Karpas-422 (cell line): ENCODE measurements at places on chromosomes 3 and 15. TPM values are rescaled to one million over a fixed set of nuclear protein-coding genes. Genes with fewer than 3 reads are reported as not detected.

GRCh38 chr3:141055136-141055535 lies 4.0 kb downstream of the SPSB4 start:
- no peaks in the 10 kb centered on the region for H3K36me3 ChIP-seq
- DNase-seq = no peak
- H3K27ac ChIP-seq = no peak overlapping the region
- no peaks in the 10 kb centered on the region for H3K27me3 ChIP-seq

DNA sequence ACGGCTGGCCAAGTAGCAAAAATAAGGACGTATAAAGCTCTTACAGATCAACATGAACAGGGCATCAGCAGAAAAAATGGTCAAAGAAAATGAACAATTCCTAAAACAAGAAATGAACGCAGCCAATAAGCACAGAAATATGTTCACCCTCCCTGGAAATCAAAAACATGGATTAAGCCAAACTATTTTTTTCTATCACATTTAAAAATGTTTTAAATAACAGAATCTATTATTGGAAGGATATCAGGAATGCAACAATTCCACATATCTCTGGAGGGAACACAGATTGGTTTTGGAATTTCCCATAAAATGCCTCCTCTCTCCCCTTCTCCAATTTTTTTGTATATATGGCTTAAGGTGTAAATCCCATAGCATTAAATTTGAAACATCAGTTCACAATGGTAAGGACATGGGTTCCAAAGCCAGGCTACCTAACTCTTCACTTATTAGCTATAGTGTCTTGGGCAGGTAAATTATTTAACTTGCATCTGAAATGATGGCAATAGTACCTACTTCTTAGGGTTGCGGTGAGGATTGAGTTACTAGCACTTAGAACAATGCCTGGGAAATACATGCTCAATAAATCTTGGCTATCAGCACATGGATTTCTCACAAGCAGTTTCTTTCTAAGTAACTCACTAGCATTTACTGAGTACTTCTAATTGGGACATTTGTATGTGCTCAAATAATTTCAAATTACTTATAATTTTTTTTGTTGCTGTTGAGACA lies 10.1 kb downstream of the UACA start:
- no peaks in the 10 kb centered on the region for H3K27me3 ChIP-seq
- no peak overlapping the region for H3K27ac ChIP-seq
- DNase-seq = no peak
- no peaks in the 10 kb centered on the region for H3K4me1 ChIP-seq
- no peaks in the 10 kb centered on the region for H3K36me3 ChIP-seq
- H3K4me3 ChIP-seq = no peak overlapping the region

GRCh38 chr15:77416148-77416455 lies 3.8 kb downstream of the PEAK1 start:
- H3K4me3 ChIP-seq = no peak overlapping the region
- peaks cover 8% of the 10 kb centered on the region for H3K4me1 ChIP-seq

The FBXO40 gene
- not detected in 2 replicates for total RNA-seq

The SGO1 gene
- 11.6 and 22.4 TPM in 2 replicates for total RNA-seq

DNA sequence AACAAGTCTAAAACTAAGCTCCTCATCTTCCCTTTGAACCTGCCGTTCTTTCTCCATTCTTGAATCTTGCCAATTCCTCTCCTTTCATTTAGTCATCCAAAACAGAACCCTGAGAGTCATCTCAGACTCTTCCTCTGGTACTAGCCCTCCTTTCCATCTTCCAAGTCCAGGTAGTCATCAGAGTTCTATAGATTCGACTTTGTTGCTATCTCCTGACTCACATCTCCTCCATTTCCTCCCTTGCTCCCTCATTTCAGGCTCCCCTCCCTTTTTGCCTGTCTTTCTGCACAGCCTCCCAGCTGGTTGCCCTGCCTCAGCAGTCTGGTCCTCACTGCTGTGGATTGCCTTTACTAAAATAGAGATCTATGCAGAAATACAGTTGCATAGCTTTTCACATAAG lies 4.7 kb downstream of the ATG7 start:
- peaks cover 9% of the 10 kb centered on the region; the same call in 1 of the 2 replicates for H3K36me3 ChIP-seq
- no peak overlapping the region for H3K27ac ChIP-seq
- H3K4me1 ChIP-seq = peaks cover 14% of the 10 kb centered on the region
- H3K4me3 ChIP-seq = no peak overlapping the region
- H3K27me3 ChIP-seq = no peaks in the 10 kb centered on the region

The C3orf20 gene
- not detected in 2 replicates for total RNA-seq

The CDCP1 gene
- not detected in 2 replicates for total RNA-seq

- H3K27me3 ChIP-seq = no peaks in the 10 kb centered on the region
- DNase-seq = no peak
- no peaks in the 10 kb centered on the region for H3K36me3 ChIP-seq
- H3K4me3 ChIP-seq = no peak overlapping the region
These were observed 88.1 kb downstream of the IQSEC1 start for GRCh38 chr3:12985148-12985547.

- no peaks in the 10 kb centered on the region for H3K36me3 ChIP-seq
- no peaks in the 10 kb centered on the region for H3K4me1 ChIP-seq
- no peak overlapping the region for H3K4me3 ChIP-seq
- no peak overlapping the region for H3K27ac ChIP-seq
These were observed 178.9 kb downstream of the UACA start for GRCh38 chr15:70584441-70584837.

DNA sequence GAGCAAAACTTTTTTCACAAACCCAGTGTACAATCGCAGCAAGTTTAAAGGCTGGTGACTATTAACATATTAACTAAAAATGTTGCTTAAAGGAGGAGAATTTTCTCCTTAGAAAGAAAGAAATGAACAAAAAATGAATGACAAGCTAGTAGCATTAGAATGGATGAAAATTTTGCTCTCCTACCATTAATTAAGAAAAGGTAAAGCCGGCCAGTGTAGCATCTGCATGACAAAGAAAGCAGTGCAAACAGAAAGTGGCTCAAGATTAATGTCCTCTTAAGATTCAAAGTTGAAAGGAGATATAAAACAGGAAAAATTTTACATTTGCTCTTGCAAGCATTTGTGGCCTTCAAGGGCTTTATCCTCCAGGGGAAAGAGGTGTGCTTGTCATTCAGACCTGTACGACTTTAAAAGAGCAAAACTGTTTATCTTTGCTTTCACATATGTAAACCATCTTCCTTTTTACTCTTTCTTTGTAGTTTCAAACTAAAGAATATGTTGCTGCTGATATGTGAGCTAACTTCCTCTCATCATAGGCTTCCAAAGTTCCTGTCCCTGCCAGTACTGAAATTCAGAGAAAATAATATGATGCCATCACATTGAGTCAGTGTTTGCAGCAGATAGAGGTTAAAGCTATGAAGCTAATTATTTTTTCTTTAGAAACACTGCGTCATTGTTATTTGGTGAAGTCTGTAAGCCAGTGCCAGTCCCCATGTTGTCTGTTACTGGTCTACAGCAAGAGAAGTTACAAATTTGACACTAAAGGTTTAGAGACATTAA lies 439.1 kb upstream of the GRM7 start:
- H3K4me3 ChIP-seq = no peak overlapping the region
- H3K36me3 ChIP-seq = no peaks in the 10 kb centered on the region
- H3K27ac ChIP-seq = no peak overlapping the region

DNA sequence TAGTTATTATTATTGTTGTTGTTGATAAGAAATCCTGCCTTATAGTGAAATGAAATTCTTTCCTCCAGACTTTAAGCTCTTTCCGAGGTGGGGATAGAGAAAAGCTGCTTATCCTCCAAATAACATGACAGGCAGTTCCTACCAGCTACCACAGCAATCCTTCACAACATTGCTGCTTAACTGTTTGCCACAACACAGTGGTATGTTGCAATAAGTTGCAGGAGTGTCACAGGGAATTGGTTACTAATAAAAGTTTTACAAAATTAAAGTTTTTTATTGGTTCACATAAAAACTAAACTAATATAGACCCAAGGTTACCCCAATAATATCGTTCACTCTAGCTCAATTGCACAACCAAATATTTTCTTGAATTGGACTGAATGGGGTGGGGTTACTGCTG lies 57.4 kb upstream of the ICE2 start:
- H3K36me3 ChIP-seq = no peaks in the 10 kb centered on the region
- no peak for DNase-seq
- H3K4me1 ChIP-seq = no peaks in the 10 kb centered on the region
- H3K4me3 ChIP-seq = no peak overlapping the region
- no peaks in the 10 kb centered on the region for H3K27me3 ChIP-seq
- no peak overlapping the region for H3K27ac ChIP-seq

The MGA gene
- 40.0 and 68.1 TPM in 2 replicates for total RNA-seq

The TGM4 gene
- not detected in 2 replicates for total RNA-seq

DNA sequence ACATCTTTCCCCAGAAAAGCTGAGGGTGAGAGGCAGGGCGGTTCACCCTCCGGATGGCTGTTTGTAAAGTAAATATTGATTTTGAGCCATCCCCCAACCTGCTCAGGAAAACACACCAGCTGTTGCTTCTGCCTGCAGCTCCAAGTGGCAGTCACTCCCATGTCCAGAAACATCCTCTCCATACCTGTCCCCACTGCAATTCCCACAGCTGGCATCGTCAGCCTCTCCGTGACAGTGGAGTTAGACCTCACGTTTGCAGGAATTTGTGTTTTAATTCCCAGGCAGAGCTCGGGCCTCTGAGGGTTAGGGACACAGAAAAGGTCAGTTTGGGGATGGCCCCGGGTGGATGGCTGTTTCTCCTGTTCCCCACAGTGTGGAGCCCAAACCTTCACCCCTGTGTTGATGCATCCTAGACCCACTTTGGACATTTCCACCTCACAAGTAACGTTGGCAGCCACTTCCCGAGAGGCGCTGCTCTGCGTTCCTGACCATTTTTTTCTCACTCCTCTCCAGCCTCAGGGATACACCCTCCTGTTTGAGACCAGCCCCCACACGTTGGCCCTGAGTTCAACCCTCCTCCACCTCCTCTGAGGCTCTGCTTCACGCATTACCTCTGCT lies 11.8 kb upstream of the FAM174B start:
- DNase-seq = no peak
- no peak overlapping the region for H3K27ac ChIP-seq
- H3K36me3 ChIP-seq = no peaks in the 10 kb centered on the region

The PLCH1 gene
- total RNA-seq = 0.34 and 0.51 TPM in 2 replicates

The RHOV gene
- 0.69 TPM in 1 of 2 replicates, not detected in the other for total RNA-seq

The PDCD10 gene
- 65.5 and 75.0 TPM in 2 replicates for total RNA-seq

The TAGLN3 gene
- not detected in 2 replicates for total RNA-seq

The SAMD7 gene
- not detected in 2 replicates for total RNA-seq

GRCh38 chr3:21505711-21506460 lies 245.1 kb downstream of the ZNF385D start:
- no peak for DNase-seq
- no peak overlapping the region for H3K4me3 ChIP-seq
- no peaks in the 10 kb centered on the region for H3K4me1 ChIP-seq
- no peak overlapping the region for H3K27ac ChIP-seq
- no peaks in the 10 kb centered on the region for H3K36me3 ChIP-seq
- no peaks in the 10 kb centered on the region for H3K27me3 ChIP-seq

The SLC51B gene
- total RNA-seq = not detected in 2 replicates

DNA sequence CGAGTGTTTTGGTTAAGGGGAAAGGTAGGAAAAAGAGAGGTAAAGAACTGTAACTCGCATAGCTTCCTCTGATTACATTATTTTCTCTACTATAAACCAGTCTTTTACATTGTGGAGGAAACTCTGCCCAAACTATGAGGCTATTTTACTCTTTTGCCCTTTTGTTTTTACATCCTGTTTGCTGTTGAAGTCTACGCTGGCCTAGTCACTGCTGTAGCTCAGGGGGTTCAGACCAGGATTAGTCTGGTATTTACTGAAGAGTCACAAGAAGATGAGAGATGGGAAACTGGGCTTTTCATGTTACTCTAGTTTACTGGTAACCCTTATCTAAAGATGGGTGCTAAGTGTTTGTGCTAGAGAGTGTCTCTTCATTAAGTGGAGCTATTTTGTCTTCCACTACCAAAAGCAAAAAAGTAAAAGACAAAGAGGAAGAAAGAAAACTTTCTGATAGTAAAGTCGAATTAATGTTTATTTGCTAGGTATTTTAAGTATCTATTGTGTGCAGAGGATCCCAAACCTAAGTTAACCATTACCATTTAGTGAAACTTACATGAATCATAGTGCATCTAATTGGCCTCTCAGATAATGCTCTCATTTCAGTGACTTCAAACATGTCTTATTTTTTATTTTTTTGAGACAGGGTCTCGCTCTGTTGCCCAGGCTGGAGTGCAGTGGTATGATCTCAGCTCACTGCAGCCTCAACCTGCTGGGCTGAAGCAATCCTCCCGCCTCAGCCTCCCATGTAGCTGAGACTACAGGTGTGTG lies 10.9 kb downstream of the RARB start:
- no peak overlapping the region for H3K27ac ChIP-seq
- H3K27me3 ChIP-seq = no peaks in the 10 kb centered on the region
- no peaks in the 10 kb centered on the region for H3K4me1 ChIP-seq
- H3K4me3 ChIP-seq = no peak overlapping the region

DNA sequence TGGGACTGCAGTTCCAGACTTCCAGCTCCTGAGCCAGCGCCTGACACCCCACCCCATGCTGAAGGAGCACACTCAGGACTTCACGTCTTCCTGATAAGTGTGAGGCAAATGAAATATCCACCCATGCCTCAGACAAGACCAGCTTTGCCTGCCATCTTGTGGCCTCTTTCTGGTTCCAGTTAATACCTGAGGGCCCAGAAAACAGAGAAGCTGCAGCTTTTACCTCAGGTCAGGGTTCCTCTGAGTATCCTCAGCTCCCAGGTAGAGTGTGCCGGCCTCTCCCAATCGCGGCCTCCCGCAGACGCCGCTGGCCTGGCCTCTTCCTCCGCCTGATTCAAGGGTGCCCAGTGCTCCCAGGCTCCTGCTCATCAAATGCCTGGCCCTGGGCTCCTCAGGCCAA lies 5.1 kb upstream of the KLHL6 start:
- H3K36me3 ChIP-seq = no peaks in the 10 kb centered on the region
- peaks cover 11% of the 10 kb centered on the region for H3K4me1 ChIP-seq
- H3K27me3 ChIP-seq = no peaks in the 10 kb centered on the region
- H3K27ac ChIP-seq = no peak overlapping the region

GRCh38 chr15:63945007-63945788 lies 101.1 kb downstream of the DAPK2 start:
- H3K4me3 ChIP-seq = no peak overlapping the region
- DNase-seq = peak; percentile 89
- peak overlapping the region; percentile 53 for H3K27ac ChIP-seq
- H3K4me1 ChIP-seq = peaks cover 56% of the 10 kb centered on the region

DNA sequence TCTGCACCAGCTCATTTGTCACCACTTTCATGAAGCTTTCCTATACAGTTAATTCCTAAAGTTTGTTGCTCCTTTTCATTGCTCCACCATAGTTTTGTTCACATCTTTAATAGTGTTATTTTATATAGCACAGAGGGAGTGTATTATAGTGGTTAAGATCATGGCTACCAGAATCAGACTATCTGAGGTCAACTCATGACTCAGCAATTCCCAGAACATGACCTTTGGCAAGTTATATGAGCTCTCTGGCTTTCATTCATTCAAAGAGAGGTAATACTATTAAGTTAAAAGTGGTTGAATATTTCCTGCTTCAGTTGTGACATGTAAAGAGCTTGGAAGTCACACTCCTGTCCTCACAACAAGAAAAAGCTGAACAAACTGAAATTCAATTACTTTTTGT lies 1073.5 kb downstream of the NAALADL2 start:
- no peaks in the 10 kb centered on the region for H3K4me1 ChIP-seq
- H3K36me3 ChIP-seq = no peaks in the 10 kb centered on the region
- no peak overlapping the region for H3K4me3 ChIP-seq
- no peaks in the 10 kb centered on the region for H3K27me3 ChIP-seq
- no peak for DNase-seq

The GPR149 gene
- total RNA-seq = not detected in 2 replicates

GRCh38 chr3:132448216-132448961 lies 31.1 kb downstream of the DNAJC13 start:
- H3K27ac ChIP-seq = no peak overlapping the region
- H3K36me3 ChIP-seq = peaks cover 28% of the 10 kb centered on the region
- no peaks in the 10 kb centered on the region for H3K27me3 ChIP-seq
- no peak overlapping the region for H3K4me3 ChIP-seq
- DNase-seq = peak; percentile 62

The COLQ gene
- total RNA-seq = 2.6 and 8.9 TPM in 2 replicates

The GOLGA6L10 gene
- 0.18 and 2.0 TPM in 2 replicates for total RNA-seq
